Activated CD8-positive, alpha-beta T cell treated with anti-CD3 and anti-CD28 coated beads, Interleukin-2, amount 10 ng/mL, durations not matched to agents 7 days and 5 days (primary cell): ENCODE measurements at places on chromosomes 7 and 10.
A peak's percentile ranks its signal among the peaks of the same experiment; 100 is the strongest.

DNA sequence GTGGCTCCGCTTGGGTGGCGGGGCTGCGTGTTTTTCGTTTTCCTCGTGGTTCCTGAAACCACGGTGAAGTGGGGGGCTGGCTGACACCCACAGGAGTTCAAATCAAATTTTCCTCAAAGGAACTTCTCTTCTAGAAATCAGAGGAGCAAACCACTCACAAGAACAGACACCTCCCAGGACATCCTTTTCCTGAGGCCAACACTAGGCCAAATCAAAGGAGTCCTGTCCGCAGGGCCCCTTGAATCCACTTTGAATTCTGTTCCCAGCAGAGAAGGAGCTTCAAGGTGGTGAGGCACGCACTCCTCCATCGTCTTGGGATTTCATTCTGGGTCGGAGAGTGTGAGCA, 29.9 kb upstream of the ZNF273 start:
- DNase-seq, result peak; percentile 15

DNA sequence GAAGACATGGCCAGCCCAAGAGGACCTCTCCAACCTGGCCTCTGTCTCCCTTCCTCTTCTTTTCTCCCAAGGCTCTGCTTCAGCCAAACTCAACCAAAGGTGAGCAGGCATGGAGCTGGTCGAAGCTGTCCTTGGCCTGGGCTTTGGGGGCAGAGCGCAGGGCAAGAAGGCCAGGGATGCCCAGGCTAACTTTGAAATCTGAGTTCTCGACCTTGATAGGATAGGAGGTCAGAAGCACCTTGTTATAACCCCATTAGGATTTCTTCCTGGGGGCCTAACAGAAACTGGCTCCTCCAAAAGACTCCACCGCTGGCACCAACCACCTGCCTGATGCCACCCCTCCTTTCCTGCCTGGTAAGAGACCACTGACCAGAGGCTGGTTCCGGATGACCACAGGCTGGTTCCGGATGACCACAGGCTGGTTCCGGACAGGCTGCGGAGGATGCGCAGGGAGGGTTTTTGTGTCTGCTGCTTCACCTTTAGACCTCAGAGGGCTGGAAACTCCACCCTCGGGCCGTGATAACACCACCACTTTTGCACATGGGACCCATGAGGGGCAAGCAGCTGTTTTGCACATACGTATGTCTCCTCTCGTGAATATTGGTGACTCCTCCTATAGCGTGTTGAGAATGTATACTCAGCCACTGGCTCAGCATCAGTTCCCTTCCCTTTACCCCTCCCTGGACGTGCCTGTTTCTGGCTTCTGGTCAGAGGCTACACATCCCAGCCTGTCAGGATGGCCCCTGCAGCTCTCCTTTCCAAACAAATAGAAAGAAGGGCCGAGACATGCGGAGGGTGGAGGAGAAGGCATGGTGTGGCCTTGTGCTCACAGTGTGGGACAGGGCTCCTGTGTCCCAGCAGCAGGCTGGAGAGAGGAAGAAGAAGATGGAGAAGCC, 140.1 kb downstream of the DNAJB6 start:
- no peak for DNase-seq

- no peak for DNase-seq
These were observed 167.6 kb downstream of the SNX13 start for GRCh38 chr7:17772581-17773288.

DNA sequence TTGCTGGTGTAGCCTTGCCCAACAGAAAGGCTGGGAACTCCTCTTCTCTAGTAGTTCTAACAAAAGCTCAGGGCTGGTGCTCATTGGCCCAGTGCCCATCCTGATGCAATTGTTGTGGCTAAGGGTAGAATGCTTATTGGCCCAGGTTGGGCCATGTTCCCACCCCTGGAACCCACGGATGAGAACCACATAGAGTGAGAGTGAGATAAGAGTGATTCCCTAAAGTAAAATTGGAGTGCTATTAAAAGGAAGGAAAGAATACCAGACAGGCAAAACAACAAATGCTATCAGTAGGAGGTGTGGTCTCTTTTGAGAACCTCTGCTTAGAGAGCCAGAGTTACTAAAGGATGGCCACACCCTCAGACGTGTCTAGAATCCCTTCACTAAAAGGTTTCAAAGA, 49.2 kb downstream of the LGI1 start:
- DNase-seq, result no peak

DNA sequence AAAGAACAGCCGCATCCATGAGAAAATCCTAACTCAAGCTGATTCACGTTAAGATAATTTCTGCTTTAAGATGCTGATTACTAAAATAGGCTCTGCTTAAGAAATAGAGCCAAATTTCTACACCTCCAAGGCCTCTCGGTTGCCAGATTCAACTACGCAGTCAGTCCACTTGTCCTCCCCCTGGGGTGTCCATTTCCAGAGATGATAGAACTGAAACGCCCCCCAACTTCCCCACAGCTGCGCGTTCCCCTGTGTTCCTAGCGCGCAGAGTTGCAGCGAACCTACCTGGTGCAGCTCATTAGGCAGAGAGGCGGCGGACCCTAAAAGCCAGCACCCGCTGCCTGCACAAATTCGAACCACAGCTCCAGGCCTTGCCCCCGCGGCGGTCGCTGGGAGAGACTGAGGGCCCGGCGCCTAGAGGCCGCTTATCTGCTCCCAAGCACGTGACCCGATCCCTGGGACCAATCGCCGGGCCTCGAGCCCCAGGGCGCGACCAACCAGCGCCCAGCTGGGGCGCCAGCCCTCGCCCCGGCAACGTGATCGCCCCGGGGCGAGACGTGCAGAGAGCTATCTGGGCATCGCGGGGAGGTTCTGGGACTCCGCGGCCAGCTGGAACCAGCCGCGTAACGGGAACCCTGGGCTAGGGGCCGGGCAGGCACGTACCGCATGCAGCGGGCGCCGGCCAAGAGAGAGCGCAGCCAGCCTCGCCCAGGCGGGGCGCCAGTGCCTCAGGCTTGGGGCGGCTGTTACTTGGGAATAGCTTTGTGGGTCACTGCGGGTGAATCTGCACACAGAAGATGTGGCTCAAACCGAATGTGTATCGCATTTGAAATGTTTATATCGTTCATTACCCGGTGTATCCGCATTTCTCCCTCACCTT, at the start of gene PPP1R3C:
PPP1R3C (minus strand) TSS at position 401 of the 880 bp plus-strand sequence; CDS start at position 299, 102 bp downstream.
- peak; percentile 51 for DNase-seq

GRCh38 chr7:127404286-127405072, 12.0 kb upstream of the ZNF800 start:
- no peak for DNase-seq

DNA sequence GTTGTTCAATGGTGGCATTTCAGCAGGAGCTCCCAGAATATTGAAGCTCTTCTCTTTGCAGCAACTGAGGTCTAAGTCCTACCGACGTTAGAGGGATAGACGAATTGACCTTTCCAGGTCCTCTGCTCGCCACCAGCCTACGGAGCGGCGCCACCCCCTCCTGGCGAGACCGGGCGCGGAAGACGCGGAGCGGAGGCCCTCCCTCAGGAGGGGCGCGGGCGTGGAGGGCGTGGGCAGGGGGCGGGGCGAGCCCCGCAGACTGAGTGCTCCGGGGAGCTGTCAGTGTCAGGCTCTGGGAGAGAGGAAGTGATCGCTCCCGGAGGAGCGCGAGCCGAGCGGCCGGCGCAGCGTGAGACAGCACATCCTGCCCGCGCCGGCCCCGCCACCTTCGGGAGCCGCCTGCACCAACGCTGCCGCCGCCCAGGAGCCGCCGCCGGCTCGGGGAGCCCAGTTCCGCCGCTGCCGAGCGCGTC, at the start of gene DYNC1I1:
DYNC1I1 (plus strand) TSS at position 257 of the 473 bp plus-strand sequence. CDS start 32,176 bp downstream, outside the sequence.
- DNase-seq, result peak; percentile 29

- no peak for DNase-seq
These were observed 2.8 kb downstream of the MCU start for GRCh38 chr10:72694476-72695369.

DNA sequence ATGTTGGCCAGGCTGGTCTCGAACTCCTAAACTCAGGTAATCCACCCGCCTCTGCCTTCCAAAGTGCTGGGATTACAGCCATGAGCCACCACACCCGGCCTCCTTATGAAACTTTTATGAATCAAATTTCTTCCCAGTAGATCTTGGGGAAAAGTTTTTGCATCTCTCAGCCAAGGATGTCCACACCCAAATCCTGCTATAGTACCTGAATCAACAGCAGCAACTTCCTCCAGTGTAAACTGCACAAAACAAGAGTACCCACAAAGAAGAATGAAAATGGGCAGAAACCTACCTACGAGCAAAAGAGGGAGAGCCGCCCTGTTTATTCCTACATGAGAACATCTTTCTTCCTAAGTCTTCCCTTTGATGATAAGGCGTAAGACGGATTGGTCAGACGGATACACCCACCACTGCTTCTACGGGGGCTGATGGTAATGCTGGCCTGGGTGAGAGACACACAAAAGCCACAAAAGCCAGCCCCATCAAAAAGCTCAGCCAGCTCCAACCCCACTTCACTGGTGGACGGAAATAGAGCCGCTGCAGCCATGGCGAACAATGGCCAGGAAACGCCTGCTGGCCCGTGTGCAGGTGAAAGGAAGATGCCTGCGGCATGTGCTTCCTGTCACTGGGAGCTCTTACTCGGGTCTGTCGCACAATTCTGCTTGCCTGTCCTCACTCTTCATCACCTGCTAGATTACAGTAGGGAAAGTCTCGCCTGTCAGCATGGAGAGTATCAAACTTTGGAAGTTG, 10.4 kb downstream of the JCAD start:
- peak; percentile 39 for DNase-seq

DNA sequence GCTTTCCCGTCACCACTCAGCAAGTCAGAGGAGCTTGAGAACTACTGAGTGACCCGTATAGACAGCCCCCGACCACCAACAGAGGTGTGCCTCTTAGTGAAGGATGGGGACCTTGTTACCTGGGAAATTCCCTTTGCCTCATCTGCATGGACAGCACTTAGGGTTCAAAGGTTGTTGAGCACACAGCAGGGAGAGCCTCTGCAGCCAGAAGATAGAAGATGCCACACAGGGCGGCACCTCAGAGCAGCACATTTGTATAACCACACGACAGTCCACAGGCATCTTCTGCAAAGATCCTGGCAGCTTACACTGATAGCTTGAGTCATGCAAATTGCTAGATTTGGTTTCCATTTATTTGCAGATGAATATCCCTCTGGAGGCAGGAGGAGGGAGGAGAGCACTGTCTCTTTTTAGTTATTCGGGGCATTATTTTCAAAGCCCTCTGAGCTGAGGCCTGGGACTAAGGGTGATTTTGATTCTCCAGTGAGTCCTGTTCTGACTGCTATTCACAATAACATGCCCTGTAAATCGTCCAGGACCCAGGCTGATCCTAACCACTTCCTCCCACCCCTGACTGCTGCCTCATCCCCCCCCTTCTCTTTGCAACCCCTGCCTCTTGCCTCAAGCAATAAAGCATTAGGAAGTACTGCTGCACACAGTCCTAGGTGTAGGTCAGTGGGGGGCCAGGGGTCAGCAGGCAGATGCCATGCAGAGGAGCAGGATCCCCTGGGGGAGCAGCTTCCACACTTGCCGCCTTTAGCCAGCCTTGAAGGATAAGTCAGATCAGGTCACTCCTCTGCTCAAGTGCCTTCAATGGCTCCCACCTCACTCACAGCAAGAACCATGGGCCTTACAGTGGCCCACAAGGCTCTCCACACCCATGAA, 24.6 kb upstream of the INMT start:
- peak; percentile 85 for DNase-seq

DNA sequence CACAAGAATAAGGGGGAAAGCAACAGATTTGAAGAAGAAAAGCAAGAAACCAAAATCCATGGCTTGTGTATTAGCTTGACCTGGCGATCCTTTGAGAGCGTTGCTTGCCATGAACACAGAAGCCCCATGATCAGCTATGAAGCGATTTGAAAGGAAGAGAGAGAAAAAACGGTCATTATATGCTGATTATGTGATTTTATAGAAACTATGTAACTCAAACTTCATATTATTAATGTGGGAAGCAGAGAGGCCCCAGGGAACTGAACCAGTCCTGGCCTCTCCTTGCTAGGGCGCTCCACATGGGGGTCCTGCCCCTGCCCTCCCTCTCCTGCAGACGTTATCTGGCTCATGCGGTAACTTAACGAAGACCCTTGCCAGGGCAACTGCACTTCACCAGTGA, 306.1 kb upstream of the ADARB2 start:
- no peak for DNase-seq

DNA sequence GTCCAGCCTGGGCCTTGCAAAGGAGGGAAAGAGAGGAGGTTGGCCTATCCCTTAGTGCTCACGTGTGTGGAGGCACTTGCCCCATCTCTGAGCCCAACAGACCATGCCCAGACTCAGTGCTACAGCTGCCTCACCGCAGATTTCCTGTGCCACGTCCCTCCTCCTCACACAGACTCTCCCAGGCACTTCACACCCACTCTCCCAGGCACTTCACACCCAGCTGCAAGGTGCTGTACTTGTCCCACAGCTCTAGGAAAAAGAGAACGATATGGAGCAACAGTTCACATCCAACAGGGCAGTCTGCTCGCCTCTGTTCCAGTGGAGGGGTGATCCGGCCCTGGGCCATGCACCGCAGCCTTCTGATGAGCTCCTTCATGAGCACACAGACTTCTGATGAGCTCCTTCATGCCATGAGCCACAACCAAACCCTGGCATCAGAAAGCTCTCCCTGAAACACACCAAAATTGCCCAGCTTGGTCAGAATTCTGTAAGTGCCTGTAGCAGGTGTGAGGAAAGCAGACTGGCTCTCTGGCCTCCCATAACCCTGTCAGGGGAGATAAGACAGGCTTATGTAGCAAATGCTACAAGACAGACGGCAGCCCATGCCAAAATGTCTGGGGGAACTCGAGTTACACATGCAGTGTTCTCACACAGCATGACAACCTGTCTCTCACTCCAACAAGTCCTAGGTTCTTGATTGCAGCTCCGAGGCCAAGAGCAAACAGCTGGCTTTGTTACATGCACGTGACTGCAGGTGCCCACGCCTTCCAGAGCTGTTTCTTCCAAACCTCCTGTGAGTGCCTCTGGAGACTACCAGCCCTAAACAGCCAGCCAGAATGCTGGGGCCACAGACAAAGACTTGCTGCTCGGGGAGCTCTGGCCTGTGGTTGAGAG, 348.5 kb downstream of the GRID1 start:
- no peak for DNase-seq

DNA sequence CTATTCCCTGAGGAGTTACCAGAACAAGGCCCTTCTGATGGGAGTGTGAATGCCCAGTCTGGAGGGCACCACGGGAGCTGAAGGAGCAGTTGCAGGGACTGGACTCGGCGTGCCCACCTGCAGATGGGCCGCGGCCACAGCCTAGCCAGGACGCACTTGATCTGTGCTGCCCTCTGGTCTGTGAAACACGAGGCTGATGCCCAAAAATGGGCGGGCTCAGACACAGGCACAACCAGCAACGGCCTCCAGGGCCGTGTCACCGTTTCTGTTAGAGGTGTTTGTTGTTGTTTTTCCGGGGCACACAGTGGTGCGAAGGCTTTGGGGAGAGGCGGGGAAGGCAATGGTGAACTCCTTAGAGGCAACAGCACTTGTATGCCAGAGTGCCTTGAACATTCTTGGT, 235.8 kb downstream of the DNAJB6 start:
- no peak for DNase-seq

- DNase-seq, result no peak
These were observed 220.0 kb upstream of the NPVF start for GRCh38 chr7:25448301-25448700.

GRCh38 chr7:123571684-123572083, 14.1 kb upstream of the NDUFA5 start:
- no peak for DNase-seq

DNA sequence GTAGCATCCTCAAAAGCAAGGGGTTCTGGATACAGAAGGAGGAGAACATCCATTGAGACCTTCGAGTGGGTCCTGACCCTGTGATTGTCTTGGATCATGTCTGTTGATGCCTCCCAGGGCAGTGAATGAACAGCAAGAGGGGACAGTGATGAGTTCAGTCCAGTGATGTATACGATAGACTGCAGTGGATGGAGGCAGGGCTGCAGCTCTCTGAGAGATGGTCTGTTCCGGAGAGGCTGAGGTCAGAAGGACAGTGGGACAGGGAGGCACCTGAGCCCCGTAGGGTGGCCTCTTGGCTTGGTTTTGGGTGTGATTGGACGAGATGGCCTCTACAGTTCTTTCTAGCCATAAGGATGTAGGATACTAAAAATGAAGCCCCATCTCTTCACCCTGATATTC, 280.4 kb downstream of the CAMK1D start:
- DNase-seq, result no peak
